Left renal pelvis (tissue), 4 donors: ENCODE measurements at places on chromosomes 3 and 15.
A peak's percentile ranks its signal among the peaks of the same experiment; 100 is the strongest.

DNA sequence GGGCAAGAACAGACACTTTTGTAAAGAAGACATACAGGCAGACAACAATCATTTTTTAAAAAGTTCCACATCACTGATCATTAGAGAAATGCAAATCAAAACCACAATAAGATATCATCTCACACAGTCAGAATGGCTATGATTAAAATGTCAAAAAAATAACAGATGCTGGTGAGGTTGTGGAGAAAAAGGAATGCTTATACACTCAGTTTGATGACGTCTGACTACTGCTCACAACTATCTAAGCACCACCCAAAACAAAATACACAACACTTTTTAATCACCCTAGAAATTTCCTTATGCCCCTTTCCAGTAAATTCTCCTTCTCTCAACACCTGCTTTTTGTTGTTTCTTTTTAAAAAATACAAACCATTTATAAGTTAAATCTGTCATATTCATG is 228.8 kb downstream of the ISL2 start:
- DNase-seq, result no peak

GRCh38 chr15:32909431-32909830 is 191.6 kb downstream of the GREM1 start:
- DNase-seq, result no peak

DNA sequence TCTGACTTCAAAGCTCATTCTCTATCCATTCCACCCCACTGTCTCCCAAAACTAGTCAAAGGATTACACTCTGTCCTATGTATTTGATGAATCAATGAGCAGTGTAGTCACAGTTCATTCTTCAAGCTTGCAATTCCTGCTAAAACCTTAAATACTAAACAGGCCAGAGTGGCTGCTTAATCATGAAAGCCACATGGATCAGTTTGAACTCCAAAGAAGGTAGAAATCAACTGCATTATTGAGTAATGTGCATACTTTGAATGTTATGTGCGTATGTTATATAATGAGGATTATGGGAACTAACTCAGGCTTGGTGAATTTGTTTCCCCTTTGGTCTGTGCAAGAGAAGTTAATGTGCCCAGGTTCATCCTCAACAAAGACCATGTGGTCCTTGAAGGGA is 45.4 kb downstream of the PRICKLE2 start:
- DNase-seq, result no peak

GRCh38 chr3:18712713-18713576 is 287.8 kb upstream of the SATB1 start:
- no peak for DNase-seq

GRCh38 chr15:73265536-73266153 is 103.1 kb downstream of the HCN4 start:
- DNase-seq, result no peak

DNA sequence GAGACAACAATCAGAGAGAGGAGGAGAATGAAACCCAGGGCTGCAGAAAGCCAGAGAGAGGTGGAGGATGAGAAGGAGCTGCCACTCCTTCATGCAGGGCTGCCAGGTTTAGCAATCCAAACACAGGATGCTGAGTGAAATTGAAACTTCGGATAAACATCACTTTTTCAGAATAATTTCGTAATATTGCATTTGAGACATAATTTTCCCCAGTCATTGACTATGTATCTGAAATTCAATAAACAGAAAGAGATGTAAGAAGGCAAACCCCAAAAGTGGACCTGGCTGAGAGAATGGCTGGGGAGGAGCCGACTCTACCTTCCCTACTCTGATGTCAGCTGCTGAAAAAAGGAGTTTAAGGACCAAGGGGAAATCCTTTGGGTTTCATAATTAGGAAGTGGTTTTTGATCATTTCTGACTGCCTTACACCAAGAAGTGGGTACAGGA is 33.8 kb downstream of the SLC9A9 start:
- no peak for DNase-seq

- no peak for DNase-seq
Observed at GRCh38 chr3:38049358-38050126, 10.5 kb downstream of the DLEC1 start.

DNA sequence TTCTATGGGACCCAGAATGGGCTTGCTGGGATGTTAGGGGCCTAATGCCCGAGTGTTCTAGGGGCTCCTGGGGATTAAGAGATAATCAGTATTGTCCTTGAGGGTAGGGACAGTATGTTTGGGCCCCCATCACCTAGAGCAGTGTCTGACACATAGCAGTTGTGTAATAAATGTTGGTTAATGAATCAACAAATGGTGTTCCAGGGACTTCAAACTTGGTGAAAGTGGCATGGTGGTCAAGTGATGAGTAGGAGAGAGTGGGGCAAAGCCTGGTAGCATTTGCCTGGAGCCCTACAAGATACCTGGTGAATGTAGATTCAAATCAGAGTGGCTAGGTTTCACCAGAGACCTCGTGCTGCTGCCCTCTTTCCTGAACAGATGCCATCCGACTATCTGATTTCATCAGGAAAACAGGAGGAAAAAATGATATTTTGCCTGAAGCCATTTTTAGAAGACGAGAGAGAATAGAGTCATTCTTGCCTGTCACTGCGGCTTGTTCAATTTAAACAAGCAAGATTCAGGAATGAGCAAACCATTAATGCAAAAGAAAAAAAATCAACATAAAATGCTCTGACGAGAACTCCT is 117.3 kb downstream of the RPL22L1 start:
- DNase-seq, result no peak

GRCh38 chr3:13452490-13453335 is 27.4 kb upstream of the HDAC11 start:
- peak; percentile 39 for DNase-seq

GRCh38 chr3:61848885-61849284 is 287.5 kb downstream of the PTPRG start:
- DNase-seq, result no peak

DNA sequence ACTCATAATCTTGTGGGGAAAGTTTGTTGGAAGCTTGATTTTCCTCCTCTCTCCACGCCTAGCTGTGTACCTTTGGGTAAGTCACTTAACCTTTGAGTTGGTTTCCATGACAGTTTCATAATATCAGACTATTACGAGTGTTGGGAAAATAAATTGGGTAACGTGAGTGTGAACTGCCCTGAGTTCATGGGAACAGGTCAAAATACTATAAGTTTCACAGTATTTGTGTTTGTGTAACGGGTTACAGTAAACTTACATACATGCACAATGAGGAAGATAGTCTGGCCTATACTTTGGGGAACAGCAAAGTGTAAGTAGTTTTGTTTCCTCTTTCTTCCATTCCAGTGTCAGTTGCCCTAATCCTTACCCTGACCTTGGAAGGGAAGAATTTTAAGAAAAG is 509.9 kb downstream of the MECOM start:
- DNase-seq, result no peak

DNA sequence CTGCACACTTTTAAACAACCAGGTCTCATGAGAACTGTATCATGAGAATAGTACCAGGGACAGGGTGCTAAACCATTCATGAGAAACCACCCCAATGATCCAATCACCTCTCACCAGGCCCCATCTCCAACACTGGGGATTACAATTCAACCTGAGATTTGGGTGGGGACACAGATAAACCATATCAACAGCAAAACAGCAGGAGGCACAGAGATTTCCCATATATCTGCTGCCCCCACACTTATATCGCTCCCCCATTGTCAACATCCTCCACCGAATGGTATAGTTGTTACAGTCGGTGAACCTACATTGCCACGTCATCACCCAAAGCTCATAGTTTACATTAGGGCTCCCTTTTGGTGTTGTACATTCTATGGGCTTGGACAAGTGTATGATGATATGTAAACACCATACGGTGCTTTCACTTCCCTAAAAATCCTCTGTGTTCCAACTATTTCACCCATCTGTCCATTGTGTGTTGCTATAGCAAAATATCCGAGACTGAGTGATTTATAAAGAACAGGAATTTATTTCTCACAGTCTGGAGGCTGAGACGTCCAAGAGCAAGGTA is 224.8 kb downstream of the FAM43A start:
- no peak for DNase-seq

- no peak for DNase-seq
Observed at GRCh38 chr3:62843508-62843907, 31.7 kb downstream of the CADPS start.

DNA sequence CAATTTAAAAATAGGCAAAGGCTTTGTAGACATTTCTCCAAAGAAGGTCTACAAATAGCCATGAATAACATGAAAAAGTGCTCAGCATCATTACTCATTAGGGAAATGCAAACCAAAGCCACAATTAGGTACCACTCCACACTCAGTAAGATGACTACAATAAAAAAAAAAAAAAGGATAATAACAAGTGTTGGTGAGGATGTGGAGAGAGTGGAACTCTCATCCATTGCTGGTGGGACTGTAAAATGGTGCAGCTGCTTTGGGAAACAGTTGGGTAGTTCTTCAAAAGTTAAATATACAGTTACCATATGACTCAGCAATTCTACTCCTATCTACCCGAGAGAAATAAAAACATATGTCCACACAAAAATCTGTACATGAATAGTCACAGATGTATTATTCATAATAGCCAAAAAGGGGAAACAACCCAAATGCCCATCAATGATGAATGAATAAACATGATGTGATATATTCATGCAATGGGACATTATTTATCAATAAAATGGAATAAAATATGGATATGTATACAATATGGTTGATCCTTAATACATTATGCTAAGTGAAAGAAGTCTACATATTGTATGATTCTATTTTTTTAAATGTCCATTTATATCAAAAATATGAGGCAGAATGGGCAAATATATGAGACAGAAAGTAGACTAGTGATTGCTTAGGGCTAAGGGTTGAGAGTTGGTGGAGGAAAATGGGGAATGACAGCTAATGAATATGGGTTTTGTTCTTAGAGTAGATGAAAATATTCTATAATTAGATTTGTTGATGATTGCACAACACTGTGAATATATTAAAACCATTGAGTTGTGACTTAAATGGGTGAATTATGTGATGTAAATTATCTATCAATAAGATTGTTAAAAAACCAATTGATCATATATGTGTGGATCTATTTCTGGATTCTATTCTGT is 66.1 kb upstream of the SMAD3 start:
- no peak for DNase-seq

- no peak for DNase-seq
Observed at GRCh38 chr3:46646700-46647099, 34.4 kb downstream of the FAM240A start.

DNA sequence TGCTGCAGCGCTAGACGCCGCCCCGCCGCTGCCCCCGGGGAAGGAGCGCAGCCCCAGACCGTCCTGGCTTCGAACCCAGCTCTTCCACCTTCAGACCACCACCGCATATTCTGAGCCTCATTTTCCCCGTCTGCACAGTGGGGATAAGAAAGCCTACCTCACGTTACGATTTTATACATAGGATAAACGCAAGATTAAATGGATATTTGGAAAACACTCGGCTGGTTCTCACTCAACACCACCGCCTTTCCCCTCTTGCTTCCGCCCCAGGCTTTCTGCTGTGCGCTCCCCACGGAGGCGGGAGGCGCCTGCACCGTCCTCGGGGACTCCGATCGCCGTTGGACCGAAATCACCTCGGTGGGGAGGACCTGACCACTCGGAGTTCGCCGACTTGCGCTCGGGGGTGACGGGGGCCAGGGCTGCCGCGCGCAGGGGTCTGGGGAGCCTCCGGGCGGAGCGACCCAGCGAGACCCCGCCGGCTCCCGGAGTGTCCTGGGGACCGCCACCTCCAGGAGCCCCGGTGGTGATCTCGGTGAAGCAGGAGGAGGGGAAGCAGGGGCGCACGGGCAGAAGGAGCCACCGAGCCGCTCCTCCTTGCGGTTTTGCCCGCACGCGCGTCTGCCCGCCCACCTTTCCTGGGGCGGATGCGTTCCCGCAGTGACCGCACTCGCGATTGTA is 4.0 kb downstream of the FBXL22 start:
- no peak for DNase-seq
